Stimulated activated CD8-positive, alpha-beta memory T cell treated with anti-CD3 and anti-CD28 coated beads, Interleukin-12 subunit alpha, Interleukin-12 subunit beta, amount 100 ng/mL, for 1 hour (primary cell): ENCODE measurements at places on chromosomes 4 and X.

DNA sequence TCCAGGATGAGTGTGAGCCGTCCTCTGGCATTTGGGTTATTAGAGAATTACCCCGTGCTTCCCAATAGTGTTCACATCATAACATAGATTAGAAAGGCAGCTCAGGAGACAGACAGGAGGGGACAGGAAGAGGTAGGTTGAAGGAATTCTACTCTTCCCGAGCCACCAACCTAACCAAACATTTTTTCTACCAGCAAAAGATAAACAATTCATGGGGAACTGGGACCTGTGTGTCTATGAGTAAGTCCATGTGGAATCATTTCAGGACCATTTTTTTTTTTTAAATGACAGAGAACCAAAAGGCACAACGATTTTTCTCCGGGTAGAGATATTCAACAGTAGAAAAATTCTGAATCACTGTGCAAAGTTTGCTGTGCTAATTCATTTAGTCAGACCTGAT, 174.2 kb upstream of the ETNPPL start:
- DNase-seq = no peak

DNA sequence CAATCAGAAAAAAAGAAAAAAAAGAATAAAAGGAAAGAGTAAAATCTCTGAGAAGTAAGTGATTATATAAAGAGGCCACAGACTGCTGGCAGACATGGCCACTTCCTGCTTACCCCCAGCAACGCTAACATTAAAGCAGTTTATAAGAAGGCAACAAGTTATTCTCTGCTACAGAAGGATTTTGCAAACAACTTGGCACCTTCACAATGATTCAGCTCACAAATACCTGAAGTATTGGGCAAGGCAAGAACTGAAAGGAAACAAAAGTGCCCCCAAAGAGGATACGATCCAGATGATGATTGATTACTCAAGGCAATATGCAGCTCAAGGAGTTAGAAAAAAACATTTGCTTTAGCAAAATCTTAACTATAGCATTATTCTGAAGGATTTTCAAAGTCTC, 718.8 kb downstream of the KLHL13 start:
- no peak for DNase-seq

GRCh38 chrX:13816643-13817627, at the start of gene GPM6B:
TSS of gene GPM6B (minus strand) at chrX:13817093. CDS start at chrX:13816904, 189 bp downstream.
- DNase-seq = no peak

- no peak for DNase-seq
These were observed 90.4 kb upstream of the RAB40AL start for GRCh38 chrX:102846544-102847236.

DNA sequence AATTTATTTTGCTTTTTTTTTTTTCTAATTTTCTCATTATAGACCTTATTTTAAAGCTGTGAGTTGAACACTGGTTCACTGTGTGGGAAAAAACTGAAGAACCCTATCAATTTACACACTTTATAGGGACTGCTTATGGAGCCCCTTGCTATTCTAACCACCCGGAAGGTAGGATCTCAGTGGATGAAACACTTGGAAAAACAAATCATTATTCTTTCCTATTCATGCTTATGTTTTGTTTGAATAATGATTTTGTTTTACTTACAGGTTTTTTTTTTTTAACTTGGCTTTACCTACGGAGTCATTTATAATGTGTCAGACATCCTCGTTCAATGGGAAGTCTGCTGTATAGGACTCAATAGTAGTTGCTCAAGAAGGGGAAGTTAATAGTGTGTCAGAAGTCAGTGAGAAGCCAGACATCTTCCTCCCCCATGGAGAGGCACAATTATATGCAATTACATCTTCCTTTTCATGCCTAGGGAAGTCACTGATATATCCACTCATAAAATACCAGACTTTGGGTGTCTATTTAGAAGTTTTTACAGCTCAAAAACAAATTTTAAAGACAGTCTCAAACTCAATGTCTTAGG, 113.2 kb downstream of the ARSF start:
- DNase-seq = no peak

DNA sequence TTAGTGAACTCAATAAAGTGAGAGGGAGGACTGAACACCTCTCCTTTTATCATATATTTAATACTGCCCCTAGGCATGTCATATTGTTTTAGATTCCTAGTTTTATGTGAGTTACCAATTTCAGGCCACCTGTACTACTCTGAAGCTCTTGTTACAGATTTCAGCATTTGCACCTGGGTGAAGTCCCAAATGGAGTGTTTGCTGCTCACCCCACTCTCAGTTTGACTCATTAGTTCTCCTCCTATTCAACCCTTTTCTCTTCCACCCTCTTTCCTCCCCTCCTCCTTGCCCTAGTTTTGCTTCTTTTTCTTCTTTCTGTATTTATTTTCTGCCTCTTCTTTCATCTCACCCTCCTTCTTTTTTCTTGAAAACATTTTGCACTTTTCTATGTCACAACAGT, 1852.2 kb upstream of the IGFBP7 start:
- no peak for DNase-seq

DNA sequence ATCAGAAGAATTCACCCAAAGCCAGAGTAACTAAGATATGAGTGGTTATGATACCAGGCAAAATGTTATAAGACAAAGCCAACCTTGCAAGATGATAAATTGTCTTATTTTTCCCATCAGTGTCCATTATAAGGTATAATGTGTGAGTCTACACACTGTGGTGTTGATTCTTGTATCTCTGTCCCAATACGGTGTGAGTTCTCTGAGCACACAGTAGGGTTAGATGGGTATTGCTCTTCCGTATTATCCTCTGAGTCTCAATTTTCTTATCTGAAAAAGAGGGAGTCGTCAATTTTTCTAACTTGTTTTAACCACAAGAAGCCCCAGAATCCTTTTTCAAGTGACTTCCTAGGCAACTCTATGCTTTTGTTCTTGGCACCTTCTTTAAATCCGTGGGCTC, 69.9 kb downstream of the HMGB2 start:
- no peak for DNase-seq

GRCh38 chrX:47489507-47490275, 6.7 kb upstream of the ZNF41 start:
- DNase-seq = no peak

- no peak for DNase-seq
These were observed 5.3 kb upstream of the STBD1 start for GRCh38 chr4:76301068-76301774.

DNA sequence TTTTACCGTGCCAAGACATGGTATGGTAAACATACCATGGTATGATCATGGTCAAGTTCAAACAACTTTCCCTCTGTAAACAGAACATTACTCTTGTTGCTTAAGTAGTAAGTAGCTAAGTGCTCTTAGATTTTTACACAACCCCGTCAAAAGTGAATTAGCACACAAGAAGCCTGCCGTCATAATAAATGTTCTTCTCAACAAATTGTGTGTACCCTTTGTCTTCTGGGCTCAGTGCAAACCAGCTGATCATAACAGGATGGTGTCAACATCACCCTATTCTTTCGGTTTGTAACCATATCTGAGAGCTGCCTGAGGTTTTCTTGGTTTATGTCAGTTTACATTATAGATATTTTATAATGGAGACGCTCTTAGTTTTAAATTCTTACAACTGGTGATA, 28.8 kb downstream of the MSL3 start:
- no peak for DNase-seq

GRCh38 chrX:129768586-129769466, 10.9 kb upstream of the SASH3 start:
- no peak for DNase-seq

DNA sequence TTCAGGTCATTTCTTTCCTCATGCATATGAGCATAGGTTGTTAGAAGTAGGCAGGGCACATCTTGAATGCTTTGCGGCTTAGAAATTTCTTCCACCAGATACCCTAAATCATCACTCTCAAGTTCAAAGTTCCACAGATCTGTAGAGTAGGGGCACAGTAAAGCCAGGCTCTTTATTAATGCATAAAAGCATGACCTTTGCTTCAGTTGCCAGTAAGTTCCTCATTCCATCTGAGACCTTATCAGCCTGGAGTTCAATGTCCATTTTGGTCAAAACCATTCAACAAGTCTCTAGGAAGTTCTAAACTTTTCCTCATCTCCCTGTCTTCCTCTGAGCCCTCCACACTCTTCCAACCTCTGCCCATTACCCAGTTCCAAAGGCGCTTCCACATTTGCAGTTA, 77.7 kb downstream of the MAP9 start:
- no peak for DNase-seq

- DNase-seq = no peak
These were observed 85.9 kb upstream of the ACSL4 start for GRCh38 chrX:109818976-109819375.

- DNase-seq = no peak
These were observed 19.3 kb upstream of the SLC9A7 start for GRCh38 chrX:46777971-46778810.

- DNase-seq = no peak
These were observed 70.1 kb downstream of the CENPC start for GRCh38 chr4:67475155-67475554.
